ENCODE measurements at places on chromosomes 4 and X. TPM values are rescaled to one million over a fixed set of nuclear protein-coding genes. Genes with fewer than 3 reads are reported as not detected.

The AVPR2 gene
- not detected for total RNA-seq

The RPS6KA3 gene
- 55.9 TPM for total RNA-seq

The ELOVL6 gene
- total RNA-seq: 3.8 TPM

The TSPAN5 gene
- 22.1 TPM for total RNA-seq

Data from spleen (tissue), 13 donors.